NCI-H1048 (cell line): ENCODE measurements at places on chromosomes 16 and 17.

DNA sequence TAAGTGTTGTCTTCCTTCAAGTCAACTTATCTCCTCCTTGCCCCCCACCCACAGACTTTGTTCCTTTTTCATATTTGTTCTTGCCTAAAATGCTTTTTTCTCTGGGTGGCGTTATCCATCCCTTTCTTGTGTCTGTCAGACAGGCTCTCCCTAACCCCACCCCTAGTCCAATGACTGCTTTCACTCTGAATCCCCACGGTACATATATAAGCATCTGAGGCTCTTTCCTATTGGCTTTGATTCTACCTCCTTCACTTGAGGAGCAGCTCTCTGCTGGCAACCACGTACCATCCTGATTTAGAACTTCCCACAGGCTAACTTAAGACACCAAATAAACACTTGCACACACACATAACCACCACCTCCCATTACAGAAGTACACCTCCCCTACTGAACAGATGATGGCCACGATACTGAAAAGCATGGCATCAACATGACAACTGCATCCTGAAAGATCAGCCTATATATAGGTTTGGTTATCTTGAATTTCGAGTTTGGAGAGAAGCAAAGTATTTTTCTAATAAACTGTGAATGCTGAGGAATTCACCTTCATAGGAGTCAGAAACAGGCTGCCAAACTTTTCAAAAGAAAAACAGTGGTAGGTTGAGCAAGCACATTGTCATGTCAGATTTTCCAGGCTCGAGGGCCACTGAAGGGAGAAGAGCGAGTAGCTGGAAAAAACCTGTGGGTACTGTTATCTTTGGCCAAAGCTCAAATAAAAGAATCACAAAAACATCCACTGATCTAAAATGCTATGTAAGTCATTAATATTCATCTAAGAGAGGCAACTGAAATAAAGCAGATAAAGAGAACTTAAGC is 24.3 kb downstream of the STAT3 start:
- DNase-seq = no peak

DNA sequence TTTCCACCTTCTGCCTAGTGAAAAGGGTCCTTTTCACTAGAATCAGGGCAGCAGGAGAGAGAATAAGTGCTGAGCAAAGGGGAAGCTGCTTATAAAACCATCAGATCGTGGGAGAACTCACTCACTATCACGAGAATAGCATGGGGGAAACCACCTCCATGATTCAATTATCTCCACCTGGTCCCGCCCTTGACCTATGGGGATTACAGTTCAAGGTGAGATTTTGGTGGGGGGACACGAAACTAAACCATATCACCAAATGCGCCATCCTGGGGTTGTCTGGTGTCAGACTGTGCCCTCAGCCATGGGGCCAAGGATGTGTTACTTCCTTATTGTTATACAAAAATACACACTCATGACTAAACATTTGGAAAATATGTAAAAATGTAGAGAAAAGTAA is 10.4 kb upstream of the KATNB1 start:
- no peak for DNase-seq

DNA sequence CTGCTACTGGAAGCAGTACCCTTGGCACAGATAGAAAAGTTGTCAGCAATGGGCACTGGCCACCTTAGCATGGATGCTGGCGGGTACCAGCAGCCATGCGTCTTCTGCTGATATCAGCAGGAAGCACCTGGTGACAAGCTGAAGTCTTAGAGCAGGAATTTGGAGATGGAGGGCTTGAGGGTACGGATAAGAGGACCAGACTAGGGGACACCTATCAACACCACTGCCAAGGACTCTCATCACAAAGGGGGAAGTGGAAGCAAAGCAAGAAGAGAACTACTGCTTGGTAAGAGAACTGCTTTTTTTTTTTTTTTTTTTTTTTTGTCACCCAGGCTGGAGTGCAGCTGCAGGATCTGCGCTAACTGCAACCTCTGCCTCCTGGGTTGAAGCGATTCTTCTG is 35.4 kb upstream of the LYRM9 start:
- DNase-seq = no peak

- DNase-seq = no peak
Observed at GRCh38 chr16:35449663-35450062, 1990.3 kb downstream of the TP53TG3F start.

DNA sequence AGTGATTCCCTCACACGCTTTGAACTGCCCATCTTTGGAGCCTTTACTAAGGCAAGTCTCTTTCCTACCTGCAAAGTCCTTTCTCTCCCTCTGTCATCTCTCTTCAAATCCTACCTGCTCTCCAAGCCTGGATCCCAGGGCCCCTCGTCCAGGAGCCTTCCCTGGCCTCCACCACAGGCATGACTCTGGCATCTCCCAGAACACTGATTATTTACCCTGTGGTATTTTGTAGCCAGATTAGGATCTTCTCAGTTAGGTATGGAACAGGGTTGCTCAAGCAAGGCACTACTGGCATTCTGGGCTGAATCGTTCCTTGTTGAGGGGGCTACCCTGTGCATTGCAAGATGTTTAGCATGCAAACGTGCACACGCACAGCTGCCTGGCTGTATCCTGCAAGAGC is 31.9 kb upstream of the POLR3E start:
- no peak for DNase-seq

GRCh38 chr17:17890773-17891759 is 54.3 kb upstream of the SREBF1 start:
- DNase-seq = no peak

- DNase-seq = no peak
Observed at GRCh38 chr17:81336930-81337325, 41.8 kb upstream of the SLC38A10 start.

GRCh38 chr17:82780971-82781893 is 29.4 kb downstream of the TBCD start:
- no peak for DNase-seq

DNA sequence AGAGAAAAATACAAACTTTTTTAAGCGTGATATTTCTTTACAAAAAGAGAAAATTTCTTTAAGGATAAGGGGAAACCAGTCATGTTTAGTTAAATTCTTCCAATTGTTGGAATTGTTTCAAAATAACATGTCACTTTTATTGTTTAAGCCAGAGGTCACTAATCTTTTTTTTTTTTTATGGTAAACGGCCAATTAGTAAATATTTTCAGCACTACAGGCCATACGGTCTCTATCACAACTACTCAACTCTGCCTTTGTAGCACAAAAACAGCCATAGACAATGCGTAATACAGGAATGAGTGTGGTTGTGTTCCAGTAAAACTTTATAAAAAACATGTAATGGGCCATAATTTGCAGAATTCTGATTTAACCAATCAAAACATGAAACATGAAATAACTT is 401.4 kb downstream of the GRIN2A start:
- DNase-seq = no peak

GRCh38 chr17:1423456-1424135 is 23.6 kb upstream of the YWHAE start:
- no peak for DNase-seq

DNA sequence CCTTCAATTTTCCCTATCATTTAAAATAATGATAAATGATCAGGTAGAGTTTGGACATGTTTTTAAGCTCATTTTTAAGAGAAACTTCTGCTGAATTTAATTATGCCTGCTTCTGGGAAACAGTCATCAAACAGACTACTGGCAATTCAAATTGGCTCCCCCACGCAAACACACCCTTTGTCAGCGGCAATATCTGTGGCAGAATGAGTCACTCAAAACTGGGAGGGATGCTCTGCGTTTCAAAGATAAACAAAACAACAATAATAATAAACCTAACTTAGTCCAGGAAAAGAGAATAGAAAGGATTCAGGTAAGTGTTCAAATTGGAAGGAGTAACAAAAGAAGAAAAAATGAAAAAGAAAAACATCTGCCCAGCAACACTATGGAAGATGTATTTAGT is 108.1 kb upstream of the ERCC4 start:
- DNase-seq = no peak

DNA sequence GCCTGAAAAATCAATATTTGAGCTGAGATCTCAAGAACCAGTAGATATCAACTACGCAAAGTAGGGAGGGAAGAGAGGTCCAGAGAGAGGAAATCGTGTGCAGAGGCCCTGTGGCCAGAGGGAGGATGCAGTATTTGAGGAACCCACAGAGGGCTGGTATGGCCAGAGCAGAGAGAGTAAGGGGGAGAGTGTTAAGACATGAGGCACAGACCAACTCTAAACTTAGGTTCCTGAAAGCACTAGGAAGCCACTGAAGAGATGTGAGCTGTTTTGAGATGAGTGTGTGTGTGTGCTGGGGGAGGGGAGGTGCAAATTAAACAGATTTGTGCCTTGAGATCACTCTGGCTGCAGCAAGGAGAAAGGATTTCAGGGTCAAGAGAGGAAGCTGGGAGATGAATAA is 10.9 kb downstream of the SLC13A2 start:
- DNase-seq = no peak

DNA sequence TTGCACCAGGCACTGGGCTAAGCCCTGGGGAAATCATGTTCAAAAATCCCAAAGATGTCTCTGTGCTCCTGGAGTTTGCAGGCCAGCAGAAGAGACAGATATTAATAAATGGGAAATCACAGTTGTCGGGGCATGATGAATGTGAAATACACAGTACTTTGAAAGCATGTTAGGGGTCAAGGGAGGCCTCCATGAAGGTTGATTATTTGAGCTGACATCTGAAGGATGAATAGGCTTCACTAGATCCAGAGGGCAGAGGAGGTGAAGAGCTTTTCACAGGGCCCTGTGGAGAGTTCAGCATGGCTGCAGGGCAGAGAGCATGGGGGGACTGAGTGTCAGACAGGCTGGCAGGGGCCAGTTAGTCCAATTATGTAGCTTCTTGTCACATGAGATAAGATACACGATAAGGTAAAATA is 2.6 kb downstream of the ANKRD40CL start:
- DNase-seq = no peak

- DNase-seq = no peak
Observed at GRCh38 chr17:8922451-8922850, 43.1 kb downstream of the PIK3R5 start.

GRCh38 chr16:81495321-81496234 is 51.0 kb downstream of the CMIP start:
- DNase-seq = no peak

GRCh38 chr17:37176723-37177122 is 199.1 kb upstream of the C17orf78 start:
- DNase-seq = no peak

- DNase-seq = no peak
Observed at GRCh38 chr16:990516-991291, 9.1 kb downstream of the SOX8 start.

DNA sequence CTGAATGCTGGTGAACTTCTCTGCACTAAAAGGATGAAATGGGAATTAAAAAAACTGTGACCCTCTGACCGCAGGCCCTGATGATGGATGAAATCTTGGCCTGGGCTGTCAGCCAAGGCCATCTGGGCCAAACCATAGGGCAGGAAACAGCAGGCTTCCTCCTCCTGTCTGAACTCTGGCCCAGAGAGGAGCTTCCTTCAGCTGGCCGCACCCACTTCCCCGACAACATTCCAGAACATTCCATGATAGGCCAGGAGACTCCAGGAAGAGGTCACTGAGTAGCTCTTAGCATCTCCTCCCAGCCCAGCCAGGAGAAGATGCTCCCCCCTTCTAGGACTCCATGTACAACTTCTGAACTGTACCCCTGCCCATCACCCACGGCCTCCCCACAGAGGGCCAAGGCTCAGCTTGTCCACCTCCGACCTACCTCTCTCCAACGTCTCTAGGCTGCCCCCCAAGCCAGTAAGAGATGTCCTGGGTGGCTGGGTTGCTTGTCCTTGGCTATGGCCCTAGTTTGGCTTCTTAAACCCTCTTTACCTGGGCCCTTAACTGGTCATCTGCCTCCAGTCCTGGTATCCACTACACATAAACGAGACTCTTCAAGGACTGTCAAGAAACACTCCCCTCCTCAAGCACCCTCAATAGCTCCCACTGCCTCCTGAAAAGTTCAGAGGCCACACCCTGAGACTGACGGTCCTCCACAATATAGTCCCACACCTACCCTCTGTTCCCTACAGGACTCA is 1.7 kb downstream of the RPH3AL start:
- no peak for DNase-seq

DNA sequence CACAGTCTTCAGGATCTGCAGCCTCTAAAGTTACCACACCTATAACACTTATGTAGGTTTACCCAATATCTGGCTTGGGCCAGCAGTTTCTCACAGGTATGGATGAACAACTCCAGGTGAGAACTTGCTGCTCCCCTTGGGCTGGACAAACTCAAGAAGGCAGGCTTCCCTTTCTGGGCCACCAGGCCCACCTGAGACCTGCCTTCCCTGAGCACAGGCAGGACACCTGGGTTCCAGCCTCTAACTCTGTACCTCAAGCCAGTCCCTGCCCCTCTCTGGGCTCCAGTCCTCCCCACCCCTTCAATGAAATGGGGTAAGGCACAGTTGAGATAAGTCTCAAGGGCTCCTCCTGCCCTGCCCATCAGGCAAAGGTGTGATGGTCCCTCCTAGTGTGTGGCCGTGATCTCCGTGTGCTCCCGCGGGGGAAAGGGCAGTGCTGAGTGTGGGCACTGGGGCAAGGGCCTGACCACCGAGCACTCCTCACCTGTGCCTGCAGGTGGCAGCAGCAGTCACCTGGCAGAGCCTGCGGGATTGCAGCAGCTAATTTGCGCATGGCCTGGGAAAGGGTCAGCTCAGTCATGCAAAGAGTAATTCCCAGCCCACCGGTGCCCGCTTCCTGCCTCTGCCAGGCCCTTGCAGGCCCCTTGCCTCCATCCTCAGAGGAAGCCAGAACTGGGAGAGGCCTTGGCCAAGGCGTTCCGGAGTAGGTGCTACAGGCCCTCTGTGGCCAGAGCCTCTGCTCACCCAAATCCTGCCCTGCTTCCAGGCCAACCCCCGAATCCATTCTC is 28.2 kb upstream of the ADGRG1 start:
- DNase-seq = no peak

DNA sequence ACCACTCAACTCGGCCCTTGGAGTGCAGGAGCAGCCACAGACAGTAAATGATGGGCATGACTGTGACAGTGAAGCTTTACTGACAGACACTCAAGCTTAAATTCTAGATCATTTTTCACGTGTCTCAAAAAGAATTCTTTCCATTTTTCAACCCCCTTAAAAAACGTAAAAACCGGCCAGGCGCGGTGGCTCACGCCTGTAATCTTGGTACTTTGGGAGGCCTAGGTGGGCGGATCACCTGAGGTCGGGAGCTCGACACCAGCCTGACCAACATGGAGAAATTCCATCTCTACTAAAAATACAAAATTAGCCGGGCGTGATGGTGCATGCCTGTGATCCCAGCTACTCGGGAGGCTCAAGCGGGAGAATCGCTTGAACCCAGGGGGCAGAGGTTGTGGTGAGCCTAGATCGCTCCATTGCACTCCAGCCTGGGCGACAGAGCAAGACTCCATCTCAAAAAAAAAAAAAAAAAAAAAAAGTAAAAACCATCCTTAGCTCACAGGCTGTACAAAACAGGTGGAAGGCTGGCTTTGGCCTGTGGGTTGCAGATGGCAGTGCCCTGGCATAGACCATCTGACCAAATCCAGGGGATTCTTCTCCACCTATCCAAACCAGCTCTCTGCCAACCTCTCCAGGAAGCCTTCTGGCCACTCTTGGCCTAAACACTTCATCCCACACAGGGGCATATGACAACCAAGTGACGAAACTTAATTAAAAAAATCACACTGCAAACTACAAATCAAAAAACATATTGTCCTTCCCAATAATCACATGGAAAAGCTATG is 18.3 kb downstream of the TBC1D16 start:
- no peak for DNase-seq
